ENCODE measurements at places on chromosomes 4 and X.

- no peak for DNase-seq
Measured at GRCh38 chrX:122512561-122513072, 671.5 kb upstream of the GRIA3 start.

DNA sequence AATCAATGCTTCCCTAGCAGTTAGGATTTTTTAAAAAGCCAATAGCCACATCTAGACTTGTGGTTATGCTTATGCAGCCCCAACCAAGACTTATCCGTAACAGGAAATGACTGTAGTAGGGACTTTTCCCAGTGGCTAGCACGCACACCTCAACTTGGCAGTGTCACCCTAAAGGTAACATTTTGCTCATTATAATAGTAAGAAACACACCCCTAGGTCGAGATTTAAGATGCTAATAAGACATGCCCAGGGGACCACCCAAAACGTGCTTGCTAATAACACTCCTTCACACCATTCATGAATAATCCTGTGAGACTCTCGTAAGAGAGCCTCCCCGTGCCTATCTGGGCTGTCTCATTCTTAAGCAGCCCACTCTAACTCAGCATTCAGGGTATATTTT, 195.3 kb downstream of the CHIC1 start:
- no peak for DNase-seq

- no peak for DNase-seq
Measured at GRCh38 chr4:140094438-140095420, 59.3 kb downstream of the MAML3 start.

DNA sequence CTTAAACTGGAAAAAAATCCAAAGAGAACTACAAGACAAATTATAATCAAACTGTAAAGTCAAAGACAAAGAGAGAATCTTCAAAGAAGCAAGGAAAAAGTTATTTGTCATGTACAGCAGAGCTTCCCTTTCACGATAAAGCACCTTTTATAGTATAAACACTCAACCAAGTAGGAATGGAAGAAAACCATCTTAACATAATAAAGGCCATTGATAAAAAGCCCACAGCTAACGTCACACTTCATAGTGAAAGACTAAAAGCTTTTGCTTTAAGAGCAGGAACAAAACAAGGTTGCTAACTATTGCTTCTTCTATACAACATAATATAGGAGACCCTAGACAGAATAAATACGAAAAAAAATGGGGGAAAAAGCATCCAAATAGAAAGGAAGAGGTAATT, 595.7 kb upstream of the POU3F4 start:
- no peak for DNase-seq

DNA sequence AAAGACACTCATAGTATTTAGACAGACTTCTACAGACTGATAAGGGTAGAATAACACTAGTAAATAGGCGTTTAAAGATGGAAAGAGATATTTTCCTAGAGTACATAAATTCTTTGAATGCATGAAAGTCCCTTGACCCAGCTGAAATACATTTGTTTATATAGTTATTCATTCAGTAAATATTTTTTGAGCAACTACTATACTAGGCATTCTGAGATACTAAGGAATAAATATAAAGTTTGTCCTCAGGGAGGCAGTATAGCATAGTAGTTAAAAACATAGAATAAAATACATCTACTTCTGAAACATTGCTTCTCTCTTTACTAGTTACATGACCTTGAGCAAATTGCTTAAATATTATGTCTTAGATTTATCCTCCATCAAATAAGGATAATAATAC, 27.4 kb downstream of the HMGN5 start:
- no peak for DNase-seq

- no peak for DNase-seq
Measured at GRCh38 chr4:3261411-3262207, 12.7 kb downstream of the MSANTD1 start.

GRCh38 chr4:90099812-90100211, 27.4 kb upstream of the CCSER1 start:
- DNase-seq: no peak

DNA sequence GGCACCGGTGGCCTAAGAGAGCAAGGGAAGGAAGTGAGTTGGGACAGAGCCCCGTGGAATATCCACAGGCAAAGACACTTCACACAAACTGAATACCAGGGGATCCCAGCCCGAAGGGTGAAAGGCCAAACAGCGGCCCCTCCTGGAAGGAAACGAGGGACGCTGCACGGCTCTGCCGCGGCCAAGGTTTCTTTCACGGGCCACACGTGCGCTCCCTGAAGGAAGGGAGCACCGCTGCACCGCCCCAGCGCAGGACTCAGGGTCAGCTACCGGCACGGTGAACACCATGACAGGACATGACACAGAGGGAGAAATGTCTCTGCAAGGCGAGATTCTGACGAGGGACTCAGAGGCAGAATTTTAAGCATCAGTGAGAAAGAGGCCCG, 31.5 kb upstream of the GTPBP6 start:
- no peak for DNase-seq

GRCh38 chrX:19579485-19579884, 64.2 kb upstream of the MAP3K15 start:
- no peak for DNase-seq

DNA sequence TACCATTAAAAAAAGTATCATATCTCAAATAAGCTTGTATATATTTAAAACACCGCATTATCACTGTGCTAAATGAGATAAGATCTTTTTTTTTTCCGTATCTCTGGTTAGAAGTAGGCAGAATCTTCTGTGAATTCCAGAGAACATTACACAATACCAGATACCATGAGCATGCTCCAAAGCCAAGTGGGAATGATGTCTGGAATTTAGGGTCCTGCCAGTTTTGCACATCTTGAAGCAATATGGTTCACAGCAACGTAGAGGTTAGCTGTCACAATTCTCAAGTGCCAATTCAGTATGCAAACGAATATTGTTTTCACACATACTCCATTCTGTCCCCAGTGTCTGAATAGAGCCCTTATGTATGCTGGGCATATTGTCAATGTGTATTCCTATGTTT, 127.5 kb upstream of the NEIL3 start:
- DNase-seq: no peak

- no peak for DNase-seq
Measured at GRCh38 chrX:39891781-39892180, 206.0 kb downstream of the BCOR start.

- no peak for DNase-seq
Measured at GRCh38 chr4:169593050-169593560, 19.3 kb downstream of the NEK1 start.

DNA sequence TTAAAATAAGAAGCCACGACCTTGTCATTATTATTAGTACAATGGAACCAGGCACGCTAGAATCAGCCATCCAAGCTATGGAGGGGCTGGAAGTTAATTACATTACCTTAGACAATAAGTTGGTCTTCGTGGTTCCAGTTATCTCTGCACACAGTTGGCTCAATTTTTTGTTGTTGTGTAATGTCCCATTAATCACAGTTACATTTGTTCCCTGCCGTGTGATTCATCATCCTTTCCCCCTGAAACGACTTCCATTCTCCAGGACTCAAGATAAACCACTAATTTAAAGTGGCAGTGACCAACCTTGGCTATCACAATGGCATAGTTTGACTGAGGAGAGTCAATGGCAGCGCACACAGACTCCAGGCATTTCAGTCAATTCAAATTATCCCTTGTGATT, 905.0 kb downstream of the RAB28 start:
- no peak for DNase-seq

DNA sequence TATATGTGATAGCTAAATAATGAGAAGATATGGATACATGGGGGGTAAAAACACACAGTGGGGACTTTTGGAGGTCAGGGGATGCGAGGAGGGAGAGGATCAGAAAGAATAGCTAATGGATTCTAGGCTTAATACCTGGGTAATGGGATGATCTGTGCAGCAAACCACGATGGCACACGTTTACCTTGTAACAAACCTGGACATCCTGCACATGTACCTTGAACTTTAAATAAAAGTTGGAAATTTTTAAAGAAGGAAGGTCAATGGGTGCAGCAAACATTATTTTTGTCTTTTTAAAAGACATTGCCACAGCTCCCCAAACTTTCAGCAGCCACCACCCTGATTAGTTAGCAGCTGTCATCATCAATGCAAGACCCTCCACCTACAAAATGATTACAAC, 29.7 kb upstream of the UGT2B15 start:
- DNase-seq: no peak

DNA sequence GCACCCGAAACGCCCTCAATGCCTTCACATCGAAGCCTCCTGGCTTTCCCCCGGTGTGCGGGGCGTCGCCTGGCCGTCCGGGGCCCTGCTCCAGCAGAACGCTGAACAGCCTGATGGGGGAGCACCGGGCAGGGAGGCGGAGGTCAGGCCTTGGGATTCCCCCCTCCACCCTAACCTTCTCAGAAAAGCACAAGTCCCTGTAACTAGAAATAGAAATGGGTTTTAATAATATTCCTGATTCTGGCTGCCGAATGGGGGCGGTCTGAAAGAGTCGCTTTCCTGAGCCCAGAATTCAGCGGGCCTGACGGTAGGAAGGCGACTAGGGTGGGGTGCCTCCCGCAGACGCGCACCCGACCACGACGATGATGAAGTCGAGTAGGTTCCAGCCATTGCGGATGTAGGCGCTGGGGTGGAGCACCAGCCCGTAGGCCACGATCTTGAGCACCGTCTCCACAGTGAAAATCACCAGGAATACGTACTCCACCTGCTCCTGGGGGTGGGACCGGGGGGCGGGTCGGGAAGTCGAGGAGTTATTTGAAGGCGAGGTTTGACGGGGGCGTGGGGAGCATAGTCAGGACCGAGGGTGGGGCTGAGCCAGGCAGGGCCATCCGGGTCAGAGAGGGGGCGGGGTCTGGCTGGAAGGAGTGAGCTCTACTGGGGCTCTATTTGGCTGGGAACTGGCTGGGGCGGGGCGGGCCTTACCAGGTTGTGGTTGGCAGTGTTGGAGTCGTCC, 2.5 kb downstream of the CACNA1F start:
- DNase-seq: no peak

DNA sequence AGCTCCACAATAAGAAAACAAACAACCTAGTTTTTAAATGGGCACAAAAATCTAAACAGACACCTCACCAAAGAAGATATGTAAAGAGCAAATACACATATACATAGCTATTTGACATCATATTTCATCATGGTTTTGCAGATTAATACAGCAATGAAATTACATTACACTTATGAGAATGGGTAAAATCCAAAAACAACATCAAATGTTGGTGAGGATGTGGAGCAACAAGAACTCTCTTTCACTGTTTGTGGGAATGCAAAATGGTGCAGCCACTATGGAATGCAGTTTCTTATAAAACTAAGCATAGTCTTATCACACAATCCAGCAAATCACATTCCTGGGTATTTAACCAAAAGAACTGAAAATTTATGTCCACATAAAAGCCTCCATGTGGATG, 25.0 kb downstream of the TLR6 start:
- peak; percentile 94 for DNase-seq

DNA sequence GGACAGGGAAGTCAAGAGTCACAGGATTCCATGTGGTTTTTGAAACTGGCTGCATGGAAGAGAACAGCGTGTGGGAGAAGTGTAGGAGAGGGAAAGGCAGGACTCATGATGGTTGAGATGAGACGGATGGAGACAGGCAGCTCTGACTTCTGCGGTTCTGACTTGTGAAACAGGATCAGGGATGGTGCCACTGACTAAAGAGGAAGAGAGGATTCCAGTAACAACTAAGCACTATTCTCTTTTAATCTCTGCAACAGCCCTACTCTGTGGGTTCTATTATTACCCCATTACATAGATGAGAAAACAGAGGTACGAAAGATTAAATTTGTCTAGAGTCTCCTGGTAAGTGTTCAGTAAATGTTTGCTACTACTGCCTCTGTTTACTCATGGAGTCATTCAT, 156.3 kb downstream of the CBR4 start:
- DNase-seq: no peak

DNA sequence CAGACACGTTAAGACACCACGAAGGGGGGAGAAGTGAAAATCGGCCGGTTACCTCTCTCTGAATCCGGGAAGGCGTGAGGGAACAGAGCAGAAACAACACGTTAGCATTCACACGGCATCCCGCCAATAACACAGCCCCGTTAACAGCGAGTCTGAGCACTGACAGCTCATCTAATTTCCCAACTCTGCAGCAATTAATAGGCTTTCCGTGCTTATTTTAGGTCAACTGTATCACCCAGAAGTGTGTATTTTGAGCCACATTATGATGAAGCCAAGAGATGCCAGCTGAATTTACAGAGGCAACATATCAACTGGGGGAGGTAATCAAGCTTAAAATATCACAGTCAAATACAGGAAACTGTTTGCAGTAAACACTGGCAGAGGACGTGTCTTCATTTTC, 92.6 kb downstream of the NSUN7 start:
- no peak for DNase-seq

DNA sequence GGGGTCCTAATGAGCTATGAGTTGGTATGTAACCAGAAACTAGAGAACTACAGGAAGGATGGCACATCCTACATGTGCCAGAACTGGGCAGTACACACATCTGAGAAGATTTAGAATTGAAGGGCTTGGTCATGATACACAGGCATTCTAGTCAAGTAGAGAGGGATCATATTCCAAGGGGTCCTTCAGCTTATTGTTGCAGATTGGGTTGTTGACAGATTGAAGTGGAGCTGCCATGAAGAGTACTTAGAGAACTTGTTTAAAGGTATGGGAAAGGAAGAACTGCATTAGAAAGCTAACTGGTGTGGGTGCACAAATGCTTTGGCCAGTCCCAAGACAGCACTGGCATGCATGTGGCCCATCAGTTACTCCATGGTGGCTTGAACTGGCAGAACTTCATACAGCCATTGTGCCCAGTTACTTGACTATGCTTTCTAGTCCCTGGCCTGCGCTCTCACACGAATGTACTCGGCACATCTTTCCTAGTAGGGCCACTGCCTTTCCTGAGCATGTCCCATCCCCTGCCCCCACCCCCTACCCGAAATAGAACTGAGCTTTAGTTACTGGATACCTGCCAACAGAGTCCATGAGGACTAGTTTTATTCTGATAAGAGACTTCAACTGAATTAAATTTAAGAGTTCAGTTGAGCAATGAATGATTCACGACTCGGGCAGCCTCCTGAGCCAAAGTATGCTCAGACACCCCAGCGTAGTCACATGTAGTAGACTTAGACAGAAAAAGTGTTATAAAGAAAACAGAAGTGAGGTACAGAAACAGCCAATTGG, 64.0 kb downstream of the CCNG2 start:
- DNase-seq: no peak

DNA sequence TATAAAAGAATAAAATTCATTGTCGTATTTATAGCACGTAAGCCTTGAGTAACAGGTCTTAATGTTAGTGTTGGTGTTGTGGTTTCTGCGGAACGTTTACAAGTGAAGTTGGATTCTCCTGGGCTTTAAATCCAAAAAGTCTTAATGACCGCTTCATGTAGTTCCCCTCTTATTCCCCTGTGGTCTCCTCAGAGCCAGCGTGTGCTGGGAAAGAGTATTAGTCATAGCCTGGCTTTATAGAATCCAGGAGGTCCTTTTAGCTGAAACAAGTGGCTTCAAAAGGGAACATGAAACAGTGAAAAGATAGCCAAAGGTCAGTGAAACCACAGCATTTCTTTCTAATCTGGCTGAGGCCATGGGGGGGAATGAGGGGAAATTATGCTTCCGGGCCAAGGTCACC, 79.1 kb downstream of the CLCN4 start:
- peak; percentile 72 for DNase-seq
